IPS-NIHi11 (cell line): ENCODE measurements at places on chromosomes 6 and 20.

DNA sequence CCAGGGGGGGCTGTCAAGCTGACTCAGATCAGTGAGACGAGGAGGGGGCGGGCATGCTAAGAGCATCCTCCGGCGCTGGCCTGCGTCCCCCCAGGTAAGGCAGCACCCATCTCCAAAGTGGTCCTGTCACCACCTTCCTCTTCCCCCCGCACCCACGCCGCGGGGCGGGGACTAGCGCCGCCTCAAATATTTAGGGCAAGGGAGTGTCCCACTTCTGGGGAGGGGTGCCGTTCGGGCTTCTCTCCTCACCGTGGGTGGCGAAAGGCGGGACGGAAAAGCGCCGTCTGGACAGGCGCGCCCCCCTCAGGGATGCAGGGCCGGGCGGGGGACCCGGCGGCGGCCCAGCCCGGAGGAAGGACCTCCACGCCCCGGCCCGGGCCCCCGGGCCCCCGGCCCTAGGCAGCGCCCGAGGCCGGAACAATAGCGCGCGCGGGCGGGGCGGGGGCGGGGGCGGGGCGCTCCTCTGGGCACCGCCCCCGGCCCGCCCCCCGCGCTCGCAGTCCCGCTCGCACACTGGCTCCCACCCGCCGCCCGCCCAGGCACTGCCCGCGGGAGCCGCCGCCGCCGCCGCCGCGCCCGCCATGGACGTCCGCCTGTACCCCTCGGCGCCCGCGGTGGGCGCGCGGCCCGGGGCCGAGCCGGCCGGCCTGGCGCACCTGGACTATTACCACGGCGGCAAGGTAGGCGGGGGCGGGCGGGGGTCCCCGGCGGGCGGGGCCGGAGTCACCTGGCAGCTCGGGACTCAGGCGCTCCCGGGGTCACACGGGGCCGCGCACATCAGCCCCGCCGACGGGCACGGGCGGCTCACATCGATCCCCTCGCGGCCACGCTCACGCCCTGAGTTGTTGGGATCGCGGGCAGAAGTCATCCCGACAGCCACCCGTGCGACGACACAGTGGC lies at the start of gene TOX2:
TOX2 (plus strand) TSS at position 542 of the 900 bp plus-strand sequence; CDS start at position 582, 40 bp downstream.
- peak; percentile 89 for DNase-seq

DNA sequence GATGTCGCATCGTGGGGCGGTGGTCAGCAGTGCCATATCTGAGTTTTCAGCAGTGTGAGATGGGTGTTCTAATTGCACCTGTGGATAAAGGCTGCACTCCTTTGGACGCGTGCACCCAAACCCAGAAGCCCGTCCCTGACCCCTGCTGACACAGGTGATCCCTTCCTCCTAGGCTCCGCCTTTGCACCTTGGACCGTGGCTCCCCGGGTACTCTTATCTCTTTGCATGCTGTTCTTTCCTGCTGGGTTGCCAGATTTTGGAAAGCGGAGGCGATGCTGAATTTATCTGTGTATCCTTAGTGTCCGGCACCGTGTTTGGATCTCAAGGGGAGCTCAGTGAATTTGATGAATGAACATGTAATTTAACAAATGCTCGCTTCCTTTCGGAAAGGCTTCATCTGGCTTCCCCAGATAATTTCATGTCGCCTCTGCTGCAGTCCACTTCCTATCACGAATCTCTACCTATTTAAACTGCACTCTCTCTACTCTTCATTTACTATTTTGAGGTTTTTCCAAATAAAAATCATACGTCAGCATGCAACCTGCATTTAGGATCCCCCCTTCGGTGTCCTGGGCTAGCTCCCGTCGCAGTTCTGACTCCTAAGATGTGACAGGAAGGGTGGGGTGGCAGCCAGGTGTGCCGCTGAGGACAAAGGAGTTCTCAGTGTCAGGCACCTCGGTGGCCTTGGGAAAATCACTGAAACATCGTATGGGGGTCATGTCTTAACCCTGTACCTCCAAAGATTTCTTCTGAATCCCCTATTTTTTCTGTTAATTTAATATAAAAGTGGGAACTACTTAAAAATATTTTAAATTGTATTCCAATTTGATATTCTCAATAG lies 753 bp upstream of the PERP start:
- peak; percentile 35 for DNase-seq

DNA sequence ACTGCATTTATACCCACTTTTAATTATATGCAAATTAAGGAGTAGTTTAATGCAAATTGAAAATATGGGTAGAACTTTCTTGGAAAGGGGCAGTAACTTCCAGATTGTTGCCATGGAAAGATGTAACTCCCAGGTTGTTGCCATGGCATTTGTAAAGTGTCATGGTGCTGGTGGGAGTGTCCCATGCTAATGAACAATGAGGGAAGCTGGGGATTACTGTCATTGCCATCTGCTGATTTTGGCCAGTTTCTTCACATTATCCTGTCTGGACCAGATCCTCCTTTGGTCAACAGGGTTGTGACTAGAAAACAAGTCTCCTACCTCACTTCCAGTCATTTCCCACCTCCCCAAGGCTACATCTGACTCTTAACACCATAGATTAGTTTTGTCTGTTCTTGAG lies 45.4 kb upstream of the FERMT1 start:
- DNase-seq: no peak

DNA sequence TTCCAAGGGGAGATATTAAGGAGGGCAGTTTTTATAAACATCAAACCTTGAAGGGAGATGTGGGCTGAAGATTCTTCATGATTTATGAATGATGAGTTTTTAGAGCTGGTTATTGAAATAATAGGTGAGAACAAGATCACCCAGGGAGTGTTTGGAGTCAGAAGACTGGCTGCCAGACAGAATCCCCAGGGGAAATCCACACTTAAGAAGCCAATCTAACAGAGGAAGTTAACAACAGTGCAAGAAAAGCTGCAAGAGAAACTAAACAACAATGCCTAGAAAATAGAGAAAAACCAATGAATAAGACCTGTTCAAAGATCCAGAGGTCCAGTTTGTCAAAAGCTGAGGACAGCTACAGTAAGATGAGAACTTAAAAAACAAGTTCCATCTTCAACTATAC lies 167.9 kb upstream of the MAN1A1 start:
- no peak for DNase-seq

GRCh38 chr20:51442602-51443001 lies 99.9 kb downstream of the NFATC2 start:
- no peak for DNase-seq

DNA sequence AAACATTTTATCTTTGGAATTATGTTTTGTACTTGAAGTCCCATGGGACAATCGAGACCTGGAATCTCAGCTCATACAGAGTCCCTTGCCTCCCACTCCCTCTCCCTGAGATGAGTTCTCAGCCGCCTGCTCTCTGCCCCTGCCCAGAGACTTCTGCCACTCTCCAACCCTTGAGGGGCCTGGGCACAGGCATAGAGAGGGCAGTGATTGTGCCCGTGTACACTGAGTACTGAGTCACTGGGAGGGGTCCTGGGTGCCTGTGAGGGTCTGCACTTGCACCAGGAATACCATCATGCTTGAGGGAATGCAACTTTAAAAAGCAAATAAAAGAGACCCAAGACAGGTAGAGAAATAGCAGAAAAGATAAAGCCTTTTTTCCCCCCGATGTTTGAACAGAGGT lies 453.8 kb upstream of the HS3ST5 start:
- no peak for DNase-seq

DNA sequence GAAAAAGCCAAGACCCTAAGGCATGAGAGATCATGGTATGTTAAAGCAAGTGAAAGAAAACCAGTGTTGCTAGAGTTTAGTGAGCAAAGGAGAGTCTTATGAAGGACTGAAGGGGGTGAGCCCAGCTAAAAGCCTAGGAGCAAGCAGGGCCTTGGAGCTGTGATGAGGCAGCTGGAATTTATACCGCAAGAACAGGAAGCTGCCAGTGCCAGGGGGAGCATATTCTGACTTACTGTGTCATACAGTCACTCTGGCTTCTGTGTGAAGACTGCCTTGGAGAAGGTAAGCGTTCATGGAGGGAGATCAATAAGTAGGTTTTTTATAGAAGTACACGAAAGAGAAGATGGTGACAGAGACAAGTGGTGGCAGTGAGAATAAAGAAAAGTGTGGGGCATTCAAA lies 308.9 kb upstream of the THEMIS start:
- no peak for DNase-seq

GRCh38 chr6:27441001-27441400 lies 31.9 kb downstream of the ZNF184 start:
- no peak for DNase-seq

GRCh38 chr6:82362878-82363427 lies 664 bp upstream of the TPBG start:
- no peak for DNase-seq

GRCh38 chr6:167797476-167798265 lies 29.0 kb upstream of the AFDN start:
- DNase-seq: no peak

GRCh38 chr20:59817406-59817805 lies 116.0 kb downstream of the SYCP2 start:
- DNase-seq: no peak

- no peak for DNase-seq
Measured at GRCh38 chr6:33278392-33278741, 1.4 kb downstream of the B3GALT4 start.

DNA sequence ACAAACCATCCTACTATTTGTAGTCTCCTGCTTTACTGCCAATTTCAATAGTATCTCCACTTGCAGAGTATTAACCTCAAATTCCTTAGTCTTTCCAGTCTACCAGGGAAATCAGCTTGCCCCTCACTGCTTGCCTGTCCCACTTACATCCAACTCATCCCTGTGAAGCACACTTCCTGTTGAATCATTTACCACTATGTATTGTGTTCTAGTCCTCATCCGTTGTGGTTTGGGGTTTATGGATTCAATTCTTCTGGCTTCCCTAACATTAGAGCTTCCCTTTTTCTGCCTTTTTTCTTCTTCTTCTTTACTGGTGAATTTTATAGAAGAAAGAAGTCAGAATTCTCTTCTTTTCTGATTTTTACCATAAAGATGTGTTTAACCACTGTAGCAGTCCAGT lies 5.1 kb upstream of the TXLNB start:
- no peak for DNase-seq

DNA sequence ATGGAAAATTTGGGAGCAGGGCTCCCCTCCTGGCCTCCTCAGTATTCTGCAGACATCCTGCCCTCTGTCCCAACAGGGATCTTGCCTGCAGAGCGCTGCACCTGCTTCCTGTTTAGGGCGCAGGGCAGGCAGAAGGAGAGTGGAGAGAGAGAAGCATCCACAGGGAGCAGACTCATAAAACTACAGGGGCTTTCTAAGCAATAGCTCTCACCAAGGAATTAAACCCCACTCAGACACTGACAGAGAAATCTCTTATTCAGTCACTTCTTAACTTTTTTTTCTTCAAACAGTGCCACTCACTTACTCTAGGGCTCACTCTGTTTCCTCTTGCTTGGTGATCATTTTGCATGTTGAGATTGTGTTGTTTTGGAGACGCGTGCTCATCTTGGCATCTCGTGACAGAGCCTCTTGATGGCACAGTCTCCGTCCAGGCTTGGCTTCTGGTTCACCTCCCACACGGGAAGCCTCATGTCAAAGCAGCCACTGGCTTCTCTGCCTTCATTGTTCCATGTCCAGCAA lies 153.1 kb upstream of the INSM1 start:
- DNase-seq: no peak

DNA sequence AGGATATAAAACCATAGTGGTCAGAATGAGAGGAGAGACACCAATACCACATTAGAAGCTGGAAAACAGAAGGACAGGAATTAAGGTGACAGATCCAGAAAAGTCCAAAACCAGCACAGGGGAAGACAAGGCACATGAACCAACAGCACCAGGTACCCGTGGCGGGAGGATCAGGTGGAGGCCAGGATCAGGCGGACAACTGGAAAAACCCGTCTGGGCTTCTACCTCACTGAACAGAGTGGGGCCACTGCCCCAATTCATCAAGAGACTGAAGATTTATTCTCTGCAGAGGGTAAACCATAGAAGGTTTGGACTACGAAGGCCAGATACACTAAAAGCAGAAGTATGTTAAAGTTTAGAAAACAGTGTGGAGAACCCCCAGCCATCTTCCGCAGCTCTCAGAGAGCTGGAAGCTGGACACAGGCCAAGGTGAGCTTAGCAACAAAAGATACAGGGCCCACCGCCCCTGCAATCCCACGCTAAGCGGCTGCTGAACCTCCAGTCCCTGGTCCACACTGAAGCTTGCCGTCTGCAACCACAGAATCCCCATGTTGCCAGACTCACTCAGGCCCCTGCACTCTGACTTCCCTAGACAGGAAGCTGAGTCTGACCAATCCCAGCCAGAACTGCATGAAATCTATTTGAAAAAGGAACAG lies 29.9 kb downstream of the ABHD12 start:
- DNase-seq: peak; percentile 33

GRCh38 chr6:42935322-42935721 lies 6.0 kb downstream of the CNPY3 start:
- no peak for DNase-seq
